ENCODE measurements at places on chromosomes 5 and 9.
A peak's percentile ranks its signal among the peaks of the same experiment; 100 is the strongest.

DNA sequence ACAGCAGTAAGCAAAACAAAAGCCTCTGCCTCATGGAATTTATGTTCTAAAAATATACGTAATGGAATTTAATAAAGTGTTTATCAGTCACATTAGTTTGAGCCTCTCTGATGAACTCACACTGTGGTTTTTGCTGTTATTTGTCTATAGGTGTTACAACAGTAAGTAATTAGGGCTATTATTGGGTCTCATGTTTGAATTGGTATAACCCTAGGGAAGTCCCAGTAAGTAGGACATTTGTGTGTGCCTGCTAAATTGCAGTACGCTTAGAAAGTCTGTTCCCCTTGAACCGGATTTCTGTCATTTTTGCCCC lies 197.6 kb downstream of the NR3C1 start:
- DNase-seq, result no peak

DNA sequence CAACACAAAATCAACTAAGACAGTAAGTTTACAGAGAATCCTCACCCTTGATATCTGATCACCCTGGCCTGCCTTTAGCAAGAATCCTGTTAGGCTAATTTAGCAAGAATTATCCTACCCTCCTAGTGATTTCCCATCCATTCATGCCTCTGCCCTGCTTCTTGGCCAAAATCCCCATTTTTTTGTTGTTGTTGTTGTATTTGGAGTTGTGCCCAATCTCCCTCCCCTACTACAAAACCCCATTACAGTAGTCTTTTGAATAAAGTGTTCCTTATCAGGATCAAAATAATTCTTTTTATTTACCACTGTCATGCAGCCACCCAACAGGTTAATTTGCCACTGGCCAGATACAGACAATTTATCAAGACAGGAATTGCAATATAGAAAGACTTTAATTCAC lies 58.5 kb upstream of the CLINT1 start:
- no peak for DNase-seq

DNA sequence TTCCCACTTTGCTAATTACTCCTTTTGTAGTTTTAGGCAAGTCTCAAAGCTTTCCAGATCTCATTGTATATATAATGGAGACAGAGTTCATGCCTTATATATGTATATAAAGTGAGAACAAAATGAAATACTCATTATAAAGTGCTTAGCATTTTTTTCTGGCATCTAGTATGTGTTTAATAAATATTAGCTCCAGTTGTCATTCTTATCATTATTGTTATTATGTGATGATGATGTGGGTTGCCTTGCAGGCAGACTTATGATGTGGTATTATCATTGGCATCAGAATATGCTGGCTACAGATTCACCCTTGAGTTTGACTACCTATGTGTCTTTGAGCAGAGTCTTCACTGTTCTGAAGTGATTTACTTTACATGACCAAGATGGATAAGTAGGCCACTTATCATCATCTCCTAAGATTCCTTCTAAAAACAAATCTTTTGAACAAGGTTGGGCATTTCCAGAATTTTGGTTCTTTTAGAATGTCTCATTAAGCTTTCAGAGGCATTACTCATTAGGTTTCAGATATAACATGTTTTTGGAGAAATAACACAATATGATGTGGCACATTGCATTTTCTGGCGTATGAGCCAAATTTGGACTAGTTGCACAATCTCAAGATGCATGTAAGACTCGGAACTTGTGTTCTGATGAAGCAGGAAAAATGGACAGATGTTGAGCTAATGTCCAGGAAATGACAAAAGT lies 145.6 kb upstream of the TNC start:
- DNase-seq, result no peak

DNA sequence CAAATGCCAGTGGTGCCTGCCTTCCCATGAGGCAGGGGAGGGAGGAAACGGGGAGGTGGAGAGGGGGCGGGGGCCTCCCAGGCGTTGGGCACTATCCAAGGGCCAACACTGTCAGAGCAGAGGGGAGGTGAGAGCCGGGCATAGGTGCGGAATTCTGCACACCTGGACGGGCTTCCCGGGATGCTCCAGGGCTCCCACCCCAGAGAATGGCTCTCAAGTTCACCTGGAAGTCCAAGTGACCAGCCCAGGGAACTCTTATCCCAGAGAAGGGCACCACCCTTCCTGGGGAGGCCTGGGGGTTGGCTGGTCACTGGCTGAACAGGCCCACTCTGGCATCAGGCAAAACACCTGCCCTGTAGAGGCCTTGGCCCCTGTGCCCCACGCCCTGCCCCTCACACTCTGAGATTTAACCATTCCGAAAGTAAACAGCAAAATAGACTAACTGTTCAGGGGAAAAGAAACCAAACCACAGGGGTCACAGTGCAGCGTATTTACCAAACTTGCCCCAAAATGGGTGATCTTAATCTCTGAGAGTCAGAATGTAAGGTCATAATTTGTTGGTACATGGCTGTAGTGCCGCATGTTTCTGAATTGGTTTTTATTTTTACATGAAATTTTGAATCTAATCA lies 2.7 kb downstream of the CSF2 start:
- DNase-seq, result no peak

DNA sequence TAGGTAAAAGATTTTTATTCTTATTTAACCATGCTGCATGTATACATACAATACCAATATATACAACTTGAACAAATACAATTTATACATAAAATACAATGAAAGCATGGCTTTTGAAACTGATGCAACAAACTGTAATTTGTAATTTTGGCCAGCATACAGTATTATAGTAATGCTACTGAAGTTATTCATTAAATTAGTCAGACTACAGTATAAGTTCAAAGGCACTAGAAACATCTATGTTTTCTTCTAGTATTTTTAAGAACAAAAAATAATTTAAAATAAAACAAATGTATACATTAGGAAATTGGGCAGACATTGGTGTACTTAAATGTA lies 18.8 kb downstream of the IL4 start:
- no peak for DNase-seq

DNA sequence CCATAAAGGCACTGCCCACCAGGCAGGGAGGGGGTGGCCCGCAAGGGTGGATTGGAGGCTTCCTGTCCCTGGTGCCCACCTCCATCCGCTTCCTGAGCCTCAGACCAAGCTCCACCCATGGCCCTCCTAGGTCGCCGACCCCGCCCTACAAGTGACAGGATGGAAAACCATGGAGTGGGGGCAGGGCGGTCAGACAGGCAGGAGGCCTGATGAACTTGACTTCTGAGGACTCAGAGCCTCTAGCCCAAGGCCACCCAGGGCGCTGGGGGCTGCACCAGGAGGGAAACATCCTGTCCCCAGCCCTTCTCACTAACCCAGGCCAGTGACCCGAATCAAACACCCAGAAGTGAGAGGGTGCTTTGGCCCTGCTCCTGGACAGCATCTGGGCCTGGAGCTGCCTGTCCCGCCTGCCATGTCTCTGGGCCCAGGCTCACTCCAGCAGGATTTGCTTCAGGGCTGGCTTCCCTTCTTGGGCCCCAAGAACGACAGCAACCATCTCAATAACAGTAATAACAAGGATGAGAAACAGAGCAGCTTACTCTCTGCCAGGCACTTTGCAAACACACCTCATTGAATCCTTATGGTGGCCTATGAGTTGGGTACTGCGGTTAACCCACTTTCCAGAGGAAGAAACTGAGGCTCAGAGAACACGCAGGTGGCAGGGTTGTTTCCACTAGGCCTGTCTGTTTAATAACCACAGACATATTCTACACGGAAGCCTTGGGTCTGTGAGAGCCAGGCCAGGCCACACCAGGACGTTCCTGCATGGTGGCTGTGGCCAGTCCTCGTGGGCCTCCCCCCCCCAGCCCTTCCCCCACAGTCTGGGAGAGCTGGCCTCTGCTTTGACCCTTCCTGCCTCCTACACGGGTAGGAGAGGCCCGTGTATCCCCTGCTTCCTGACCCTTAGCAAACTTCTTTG lies 4.4 kb upstream of the ST6GALNAC6 start:
- no peak for DNase-seq

GRCh38 chr9:131633491-131634031 lies 88.2 kb downstream of the PRRT1B start:
- DNase-seq, result no peak

GRCh38 chr9:89519366-89519805 lies 21.5 kb upstream of the SEMA4D start:
- no peak for DNase-seq

DNA sequence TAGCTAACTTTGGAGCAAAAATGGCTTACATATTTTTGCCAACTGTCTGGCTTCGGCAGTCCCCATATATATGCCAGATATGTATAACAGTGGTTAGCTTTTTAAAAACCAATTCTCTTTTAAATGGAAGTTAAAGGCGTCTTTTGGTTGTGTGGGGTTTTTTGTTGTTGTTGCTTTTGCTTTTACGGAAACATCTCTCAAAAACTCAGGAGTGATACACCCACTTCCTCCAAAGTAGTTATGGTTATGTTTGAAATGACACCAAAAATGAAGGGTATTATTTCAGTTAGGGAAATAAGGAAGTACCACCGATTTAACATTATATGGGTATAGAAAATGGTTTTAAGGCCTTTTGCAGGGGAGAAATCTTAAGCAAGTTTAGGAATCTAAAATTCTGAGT lies 2.3 kb downstream of the CNOT8 start:
- no peak for DNase-seq

GRCh38 chr9:134388289-134388808 lies 62.1 kb downstream of the RXRA start:
- DNase-seq, result no peak

GRCh38 chr5:53350991-53351770 lies 129.2 kb upstream of the FST start:
- no peak for DNase-seq

DNA sequence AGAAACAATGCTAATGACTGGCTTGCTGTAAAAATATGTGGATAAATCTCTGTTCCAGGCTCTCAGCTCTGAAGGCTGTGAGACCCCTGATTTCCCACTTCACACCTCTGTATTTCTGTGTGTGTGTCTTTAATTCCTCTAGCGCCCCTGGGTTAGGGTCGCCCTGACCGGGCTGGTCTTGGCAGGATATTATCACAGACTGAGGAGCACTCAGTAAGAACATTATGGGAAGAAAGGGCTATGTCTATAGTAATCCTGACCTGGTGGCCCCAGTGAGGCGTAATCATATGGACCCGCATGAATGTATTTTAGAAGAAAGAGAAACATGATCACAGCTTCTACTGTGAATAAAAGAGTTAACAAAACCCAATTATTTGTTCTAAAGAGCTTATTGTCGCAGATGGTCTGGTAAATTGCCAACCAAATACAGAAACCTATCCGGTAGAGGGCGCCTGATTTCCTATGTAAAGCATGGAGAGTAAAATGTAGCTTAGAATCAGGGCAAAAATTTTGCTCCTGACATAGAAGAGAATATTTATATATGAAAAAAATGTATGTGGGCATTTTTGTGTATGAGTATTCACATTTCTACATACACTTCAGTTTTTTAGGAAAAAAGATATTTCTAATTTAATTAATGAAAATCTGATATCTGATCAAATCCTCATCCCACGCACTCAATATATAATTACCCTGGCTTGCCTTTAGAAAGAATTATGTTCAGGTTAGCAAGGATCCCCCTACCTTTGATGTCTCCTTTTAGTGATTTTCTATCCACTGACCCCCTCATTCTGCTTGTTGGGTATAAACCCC lies 5.8 kb upstream of the IFNA1 start:
- peak; percentile 20 for DNase-seq

- DNase-seq, result no peak
Observed at GRCh38 chr9:30504502-30504905, 1879.9 kb upstream of the ACO1 start.

DNA sequence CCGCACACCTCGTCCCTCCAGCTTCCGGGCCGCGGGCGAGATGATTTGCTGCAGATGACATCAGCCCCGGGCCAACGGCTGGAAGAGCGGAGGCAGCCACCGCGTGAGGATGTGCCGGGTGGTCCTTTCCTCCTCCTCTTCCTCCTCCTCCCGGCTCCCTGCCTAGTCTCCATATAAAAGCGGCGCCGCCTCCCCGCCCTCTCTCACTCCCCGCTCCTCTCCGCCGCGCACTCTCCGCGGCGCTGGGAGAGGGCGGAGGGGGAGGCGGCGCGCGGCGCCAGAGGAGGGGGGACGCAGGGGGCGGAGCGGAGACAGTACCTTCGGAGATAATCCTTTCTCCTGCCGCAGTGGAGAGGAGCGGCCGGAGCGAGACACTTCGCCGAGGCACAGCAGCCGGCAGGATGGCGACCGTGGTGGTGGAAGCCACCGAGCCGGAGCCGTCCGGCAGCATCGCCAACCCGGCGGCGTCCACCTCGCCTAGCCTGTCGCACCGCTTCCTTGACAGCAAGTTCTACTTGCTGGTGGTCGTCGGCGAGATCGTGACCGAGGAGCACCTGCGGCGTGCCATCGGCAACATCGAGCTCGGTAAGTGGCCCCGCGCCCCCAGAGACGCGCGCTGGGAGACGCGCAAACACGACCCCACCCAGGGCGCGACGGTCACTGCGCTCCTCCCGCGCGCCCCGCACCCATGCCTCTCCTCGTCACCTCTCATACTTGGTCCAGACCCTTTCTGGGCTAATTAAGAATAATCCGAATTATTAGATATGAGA lies at the start of gene MAP1B:
Gene MAP1B (plus strand): TSS at position 345 of the 770 bp plus-strand sequence. CDS start 57 bp downstream, at position 402.
- DNase-seq, result peak; percentile 75

- no peak for DNase-seq
Observed at GRCh38 chr5:150241298-150242160, 48.0 kb downstream of the CAMK2A start.

- DNase-seq, result no peak
Observed at GRCh38 chr5:63111891-63112290, 533.3 kb downstream of the LRRC70 start.

- DNase-seq, result no peak
Observed at GRCh38 chr9:76516871-76517270, 57.9 kb downstream of the GCNT1 start.

DNA sequence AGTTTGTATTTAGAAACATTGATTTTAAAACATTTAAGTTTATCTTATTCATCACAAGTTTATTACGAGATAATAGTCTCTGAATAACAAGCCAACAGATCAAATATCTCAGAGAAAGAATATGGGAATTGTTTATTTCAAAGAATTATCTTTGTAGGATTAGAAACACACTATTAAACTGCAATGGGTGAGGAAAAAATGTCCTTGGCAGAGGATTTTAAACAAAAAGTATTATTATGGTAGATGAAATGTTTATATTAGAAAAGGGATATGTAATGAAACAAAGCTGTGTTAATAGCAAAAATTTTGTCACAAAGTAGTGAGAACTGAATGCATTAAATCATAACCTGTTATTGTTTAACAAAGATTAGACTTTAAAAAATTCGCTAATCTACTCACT lies 1382.9 kb upstream of the DMAC1 start:
- no peak for DNase-seq

DNA sequence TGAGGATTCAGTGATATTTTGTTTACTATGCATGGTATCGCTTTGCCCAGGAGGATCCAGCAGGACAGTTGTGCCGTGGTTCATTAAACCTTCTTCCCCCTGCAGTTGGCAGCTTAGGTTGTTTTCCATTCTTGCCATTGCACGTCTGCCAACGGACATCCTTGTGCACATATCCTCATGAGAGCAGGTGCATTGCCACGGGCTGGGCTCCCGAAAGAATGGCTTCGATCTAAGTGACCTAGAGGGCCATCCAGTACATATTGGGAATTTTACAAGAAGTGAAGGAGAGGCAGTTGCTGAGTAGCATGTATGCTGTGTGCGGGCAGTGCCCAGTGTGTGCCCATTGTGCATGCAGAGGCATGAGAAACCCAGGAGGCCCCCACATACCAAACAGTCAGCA lies 22.1 kb downstream of the HRH2 start:
- no peak for DNase-seq
